ENCODE measurements at places on chromosomes 16 and 17.

DNA sequence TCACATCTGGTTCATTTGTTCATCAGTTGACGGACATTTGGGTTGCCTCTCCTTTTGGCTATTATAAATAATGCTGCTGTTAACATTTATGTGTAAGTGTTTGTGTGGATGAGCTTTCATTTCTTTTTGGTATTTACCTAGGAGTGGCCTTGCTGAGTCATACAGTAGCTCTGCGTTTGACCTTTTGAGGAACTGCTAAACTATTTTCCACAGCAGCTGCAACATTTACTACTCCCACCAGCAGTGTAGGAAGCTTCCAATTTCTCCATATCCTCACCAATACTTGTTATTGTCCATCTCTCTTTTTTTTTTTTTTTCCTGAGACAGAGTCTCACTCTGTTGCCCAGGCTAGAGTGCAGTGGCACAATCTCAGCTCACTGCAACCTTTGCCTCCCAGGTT lies 20.7 kb upstream of the PLCG2 start:
- no peak for DNase-seq

- DNase-seq = no peak
These were observed 8.0 kb downstream of the SERPINF2 start for GRCh38 chr17:1750628-1751027.

- no peak for DNase-seq
These were observed 129.1 kb downstream of the STX8 start for GRCh38 chr17:9446528-9446927.

DNA sequence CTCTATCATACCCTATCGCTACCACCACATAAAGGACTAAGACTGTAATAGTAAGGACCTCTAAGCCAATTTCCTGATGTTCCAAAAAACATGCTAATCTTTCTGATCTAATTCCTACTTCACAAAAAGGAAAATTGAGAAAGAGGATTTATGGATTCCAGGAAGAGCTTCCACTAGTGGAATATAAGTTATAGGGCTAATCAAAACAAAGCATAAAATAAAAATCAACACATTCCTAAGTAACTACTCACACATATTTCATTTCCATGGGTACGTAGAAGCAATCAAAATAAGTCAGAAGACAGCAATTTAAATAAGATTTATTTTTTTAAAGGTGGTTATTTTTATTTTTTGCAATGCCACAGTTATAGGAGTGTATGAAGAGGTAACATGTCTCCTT lies 12.4 kb downstream of the CCDC43 start:
- DNase-seq = no peak

- DNase-seq = no peak
These were observed 39.9 kb upstream of the MRC2 start for GRCh38 chr17:62587554-62587953.

DNA sequence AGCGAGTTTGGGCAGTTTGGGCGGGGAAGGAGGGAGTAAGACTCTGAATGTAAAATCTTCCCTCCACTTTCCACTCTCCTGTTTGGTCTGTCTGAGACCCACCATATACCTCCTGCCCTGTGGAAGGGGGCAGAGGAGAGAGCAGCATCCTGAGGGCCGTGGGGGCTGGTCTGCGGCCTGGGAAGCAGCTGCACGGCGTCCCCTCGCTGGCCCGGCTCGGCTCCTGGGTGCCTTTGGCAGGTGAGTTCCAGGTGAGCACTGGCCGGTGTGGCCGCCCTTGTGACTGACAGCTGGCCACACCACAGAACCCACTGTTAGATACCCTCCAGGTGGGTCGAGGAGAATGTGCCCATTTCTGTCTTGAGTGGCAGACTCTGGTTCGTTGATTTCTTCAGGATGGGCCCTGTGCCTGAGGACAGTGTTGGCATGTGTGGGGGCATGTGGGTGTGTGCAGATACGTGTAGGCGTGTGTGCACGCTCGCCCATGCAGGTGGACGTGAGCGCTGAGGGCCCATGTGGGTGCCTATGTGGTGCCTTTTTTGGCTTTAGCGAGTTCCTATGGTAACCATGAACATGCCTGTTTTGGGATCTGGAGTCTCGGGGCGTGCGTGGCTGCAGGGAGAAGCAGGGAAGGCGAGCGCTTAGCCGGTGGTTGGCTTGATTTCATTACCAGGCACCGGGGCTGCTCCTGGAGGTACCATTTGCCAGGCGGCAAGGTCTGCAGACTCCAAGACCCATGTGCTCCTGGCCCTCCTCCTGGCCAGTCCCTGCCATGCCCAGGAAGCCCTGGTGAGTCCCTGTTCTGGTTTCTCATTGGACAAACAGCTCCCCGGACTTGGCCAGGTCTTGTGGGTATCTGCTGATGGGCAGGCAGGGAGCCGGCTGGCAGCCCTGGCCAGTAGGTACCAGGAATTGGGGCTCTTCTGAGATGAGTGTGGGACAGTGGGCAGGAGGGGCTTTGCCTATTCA lies 12.4 kb downstream of the RAP1GAP2 start:
- DNase-seq = no peak

- DNase-seq = no peak
These were observed 425.3 kb downstream of the CA10 start for GRCh38 chr17:51733166-51733565.

DNA sequence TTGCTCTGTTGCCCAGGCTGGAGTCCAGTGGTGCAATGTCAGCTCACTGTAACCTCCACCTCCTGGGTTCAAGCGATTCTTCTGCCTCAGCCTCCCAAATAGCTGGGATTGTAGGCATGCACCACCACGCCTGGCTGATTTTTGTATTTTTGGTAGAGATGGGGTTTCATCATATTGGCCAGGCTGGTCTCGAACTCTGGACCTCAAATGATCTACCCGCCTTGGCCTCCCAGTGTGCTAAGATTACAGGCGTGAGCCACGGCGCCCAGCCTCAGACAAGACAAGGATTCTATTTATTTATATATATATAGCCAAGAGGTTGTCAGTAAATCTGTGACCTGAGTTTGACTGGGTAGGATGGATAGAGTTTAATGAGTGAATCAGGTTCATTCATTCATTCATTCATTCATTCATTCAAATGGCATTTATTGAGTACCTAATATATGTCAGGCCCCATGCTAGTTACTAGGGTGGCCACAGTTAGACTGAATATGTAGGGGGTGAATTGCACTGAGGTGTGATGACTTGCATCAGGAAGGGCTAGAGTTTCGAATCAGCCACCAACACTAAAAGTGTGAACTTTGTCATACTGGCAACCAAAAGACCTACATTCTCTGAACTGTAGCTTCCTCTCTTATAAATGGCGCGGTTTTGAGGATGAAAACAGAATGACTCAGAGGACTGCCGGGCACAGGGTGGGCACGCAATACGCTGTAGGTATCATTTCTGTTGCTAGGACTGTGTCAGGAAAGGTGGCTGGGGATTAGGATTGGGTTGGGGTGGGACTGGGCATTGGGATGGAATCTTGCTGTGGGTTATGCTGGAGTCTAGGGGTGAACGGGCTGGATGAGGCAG lies 37.8 kb downstream of the ITGAE start:
- no peak for DNase-seq

- DNase-seq = no peak
These were observed 66.1 kb upstream of the FOXF1 start for GRCh38 chr16:86444261-86444660.

- DNase-seq = no peak
These were observed 40.7 kb upstream of the DLX4 start for GRCh38 chr17:49928126-49928800.

- no peak for DNase-seq
These were observed 53.4 kb downstream of the NUP93 start for GRCh38 chr16:56783344-56783743.

DNA sequence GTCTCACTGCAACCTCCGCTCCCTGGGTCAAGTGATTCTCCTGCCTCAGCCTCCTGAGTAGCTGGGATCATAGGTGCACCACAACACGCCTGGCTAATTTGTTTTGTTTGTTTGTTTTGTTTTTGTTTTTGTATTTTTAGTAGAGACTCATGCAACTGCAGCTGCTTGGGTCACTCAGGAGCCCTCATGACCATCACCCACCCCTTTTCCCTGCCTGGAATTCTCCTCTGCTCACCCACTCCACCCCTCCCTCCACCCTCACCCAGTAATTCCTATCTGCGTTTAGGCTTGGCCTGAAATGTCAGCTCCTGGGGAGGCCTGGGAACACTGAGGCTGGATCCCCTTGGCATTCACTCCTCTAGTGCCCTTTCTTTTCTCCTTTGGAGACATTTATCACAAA lies 25.5 kb downstream of the TMEM92 start:
- DNase-seq = no peak

DNA sequence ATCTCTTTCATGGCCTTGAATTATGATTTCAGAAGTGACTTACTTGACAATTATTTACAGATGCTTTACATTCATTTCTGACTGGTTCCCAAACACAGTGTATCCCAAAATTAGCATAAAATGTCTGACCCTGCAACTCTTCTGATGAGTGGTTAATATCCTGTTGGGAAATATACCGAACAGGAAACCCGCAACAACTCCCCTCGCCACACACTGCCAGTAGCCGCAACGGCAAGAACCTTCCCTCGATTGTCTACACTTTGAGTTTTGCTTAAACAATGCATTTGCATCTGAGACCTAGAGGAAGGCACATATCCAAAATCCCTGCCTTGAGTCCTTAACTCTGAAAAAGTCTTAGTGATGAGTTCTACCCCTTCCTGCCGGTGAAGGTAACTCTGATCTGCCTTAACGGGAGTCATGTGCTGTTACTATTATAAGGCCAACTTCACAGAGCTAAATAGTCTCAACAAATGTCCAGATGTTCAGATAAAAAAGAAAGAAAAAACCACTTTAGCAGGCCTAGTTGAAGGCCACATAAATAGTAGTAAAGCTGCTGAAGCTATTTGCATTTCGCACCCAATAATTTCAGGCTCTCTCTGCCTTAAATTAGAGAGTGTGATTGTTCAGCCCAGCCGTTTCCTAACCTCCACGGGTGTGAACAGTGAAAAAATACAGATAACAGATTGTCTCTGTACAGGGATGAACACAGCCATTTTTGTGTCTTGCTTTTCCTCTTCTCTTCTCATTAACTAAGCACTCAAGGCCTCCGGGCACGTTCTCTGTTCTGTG lies 321.1 kb downstream of the HS3ST3B1 start:
- DNase-seq = no peak

DNA sequence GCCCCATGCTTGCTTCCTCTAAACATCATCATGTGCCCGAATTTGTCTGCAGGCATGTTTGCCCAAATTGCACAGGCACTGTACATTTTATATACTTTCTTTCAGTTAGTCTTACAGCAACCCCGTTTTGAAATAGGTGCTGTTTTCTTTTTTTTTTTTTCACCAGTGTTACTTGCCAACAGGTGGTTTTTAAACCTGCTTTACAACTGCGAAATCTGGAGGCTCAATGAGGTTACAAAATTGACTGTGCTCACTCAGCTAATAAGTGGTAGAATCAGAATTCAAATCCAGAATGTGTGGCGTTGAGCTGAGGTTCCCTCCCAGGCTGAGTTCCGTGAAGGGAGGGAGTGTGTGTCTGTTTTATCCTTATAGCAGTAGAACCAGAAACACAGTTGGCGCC lies 5.8 kb downstream of the PLA2G15 start:
- DNase-seq = no peak

DNA sequence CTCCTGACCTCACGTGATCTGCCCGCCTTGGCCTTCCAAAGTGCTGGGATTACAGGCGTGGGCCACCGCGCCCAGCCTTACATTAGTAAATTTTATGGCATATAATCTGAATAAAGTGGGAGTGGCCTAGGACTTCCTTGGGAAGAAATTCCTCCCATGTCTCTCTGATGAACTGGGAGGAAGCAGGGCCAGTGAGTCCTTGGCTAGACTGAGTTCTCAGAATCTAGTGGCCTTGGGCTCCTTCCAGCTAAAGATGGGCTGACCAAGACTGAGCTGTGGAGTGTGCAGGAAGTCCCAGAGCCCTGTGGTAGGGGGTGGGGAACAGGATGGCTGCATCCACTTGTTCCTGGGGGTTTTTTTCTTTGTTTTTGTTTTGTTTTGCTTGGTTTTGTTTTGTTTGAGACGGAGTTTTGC lies 10.0 kb upstream of the NAGLU start:
- DNase-seq = no peak

DNA sequence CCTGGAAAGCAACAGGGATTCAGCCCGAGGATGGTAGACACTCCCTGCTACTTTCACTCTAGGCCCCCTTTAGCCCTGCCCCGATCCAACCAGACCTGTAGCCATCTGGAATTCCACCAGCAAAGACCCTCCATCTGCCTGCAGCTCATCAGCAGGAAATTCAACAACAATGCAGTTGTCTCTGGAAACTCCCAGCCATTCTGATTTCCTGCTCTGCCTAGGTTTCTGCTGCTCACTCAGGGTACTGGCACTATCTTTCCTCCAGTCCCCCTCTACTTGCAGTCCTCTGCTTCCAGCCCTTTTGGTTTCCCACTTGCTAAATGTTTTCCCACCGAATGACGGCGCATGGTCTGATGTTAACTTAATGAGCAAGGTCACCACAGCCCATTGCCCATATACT lies 2.7 kb upstream of the SP6 start:
- DNase-seq = no peak

DNA sequence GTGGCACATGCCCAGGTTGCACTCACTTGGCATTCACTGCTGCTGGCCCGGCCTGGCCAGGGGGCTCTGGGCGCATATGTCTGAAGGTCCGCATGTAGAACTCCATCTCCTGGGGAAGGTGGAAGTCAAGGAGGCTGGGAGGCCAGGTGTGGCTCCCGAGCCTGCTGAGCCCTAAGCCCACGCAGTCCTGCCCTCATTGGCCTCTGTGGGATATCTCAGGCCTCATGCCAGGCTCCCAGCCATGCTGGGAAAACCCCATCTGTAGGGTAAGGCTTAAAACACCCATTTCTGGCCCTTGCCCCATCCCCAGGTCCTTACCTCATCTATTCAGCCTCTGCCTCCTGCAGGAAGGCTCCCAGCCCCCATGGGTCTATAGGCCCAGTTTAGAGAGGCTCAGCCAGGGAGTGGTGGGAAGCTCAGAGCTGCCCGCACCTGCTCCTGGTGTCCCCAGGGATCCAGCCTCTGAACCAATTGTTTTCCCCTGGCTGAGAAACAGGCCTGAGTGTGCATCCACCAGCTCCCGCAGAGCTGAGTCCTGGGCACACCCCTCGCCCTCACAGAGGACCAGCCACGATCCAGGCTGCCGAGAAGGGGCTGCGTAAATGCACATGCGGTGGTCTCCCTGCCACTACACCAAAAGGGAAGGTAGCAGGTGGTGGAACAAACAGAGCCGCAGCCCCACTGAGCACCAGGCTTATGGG lies 2.3 kb upstream of the TPPP3 start:
- DNase-seq = no peak

DNA sequence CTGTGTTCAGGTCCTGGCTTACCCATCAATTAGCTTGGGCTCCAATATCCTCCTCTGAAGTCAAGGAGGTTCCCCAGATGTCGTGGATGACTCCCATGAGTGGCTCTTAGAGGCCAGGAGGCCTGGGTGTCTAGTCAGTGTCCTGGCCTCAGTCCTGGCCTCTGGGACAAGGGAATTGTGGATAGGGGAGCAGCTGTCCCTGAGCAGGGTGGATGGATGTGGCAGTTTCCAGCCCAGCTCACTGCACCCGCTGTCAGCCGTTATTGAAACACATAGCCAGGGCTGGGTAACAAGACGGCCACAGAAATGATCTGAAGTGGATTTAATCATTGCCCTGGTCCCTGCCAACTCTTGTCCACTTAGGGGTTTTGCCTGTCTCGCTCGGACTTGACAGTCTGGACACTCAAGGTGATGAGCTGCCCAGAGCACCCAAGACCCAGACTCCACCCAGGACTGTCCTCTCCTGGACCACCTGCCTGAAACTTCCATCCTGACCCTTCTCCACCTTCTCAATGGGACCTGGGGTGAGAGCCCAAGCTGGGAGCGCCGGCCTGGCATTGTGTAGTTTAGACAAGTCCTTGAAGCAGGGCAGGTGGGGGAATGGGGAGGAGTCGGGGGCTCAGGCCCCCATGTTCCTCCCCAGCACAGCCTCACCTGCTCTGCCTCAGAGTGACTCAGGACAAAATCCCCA lies 182.1 kb upstream of the SDK2 start:
- DNase-seq = no peak

- DNase-seq = no peak
These were observed 17.0 kb upstream of the NAGS start for GRCh38 chr17:43987131-43988021.
